Fibroblast of skin of scalp (primary cell): ENCODE measurements at places on chromosomes 7 and 10.

- no peak for DNase-seq
Observed at GRCh38 chr7:117088623-117089194, 135.4 kb downstream of the ST7 start.

DNA sequence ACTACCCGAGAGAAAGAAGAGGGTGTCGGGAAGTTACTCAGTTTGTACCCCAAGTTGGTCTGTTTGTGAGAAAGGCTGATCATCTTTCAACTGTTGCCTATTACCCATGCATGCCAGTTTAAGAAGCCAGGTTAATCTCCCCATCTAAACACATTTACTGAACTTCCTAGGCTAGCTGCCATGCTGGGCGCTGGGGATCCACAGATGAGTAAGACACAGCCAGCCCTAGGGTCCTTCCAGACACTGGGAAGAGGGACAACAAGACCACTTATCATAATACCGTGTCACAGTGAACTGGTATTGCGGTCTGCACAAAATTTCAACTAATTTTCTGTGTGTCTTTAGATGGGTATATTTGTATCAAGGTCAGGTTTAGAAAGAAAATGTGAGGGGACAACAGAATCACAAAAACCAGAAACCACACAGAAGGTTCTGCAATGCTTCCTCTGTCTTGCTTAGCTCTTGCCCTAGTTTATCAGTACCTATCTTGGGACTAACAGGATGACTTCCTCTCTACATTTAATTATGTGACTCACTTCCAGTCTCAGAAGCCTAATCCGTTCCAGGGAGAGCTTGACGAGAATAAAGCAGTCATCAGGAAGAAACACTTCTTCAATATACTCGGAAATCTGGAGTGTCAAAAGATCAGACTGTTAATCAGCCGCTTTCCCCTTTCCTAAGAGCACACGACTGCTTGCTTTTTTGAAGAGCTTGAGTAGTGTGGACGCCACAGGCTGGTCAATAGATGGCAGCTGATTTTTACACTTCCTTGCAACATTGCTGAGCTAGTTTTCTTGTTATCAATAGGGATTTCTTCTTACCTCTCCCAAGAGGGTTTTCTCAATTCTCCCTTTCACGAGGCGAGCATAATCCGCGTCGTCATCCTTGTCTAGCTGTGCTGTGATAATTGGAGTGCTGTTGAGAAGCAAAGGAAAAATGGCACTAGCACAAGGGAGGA is 45.7 kb downstream of the POLR3A start:
- DNase-seq = peak; percentile 10

- DNase-seq = no peak
Observed at GRCh38 chr10:74525885-74526284, 300.5 kb upstream of the KAT6B start.

- DNase-seq = no peak
Observed at GRCh38 chr7:43353902-43354301, 229.0 kb upstream of the STK17A start.

- no peak for DNase-seq
Observed at GRCh38 chr7:96526496-96526895, 183.2 kb downstream of the SEM1 start.

DNA sequence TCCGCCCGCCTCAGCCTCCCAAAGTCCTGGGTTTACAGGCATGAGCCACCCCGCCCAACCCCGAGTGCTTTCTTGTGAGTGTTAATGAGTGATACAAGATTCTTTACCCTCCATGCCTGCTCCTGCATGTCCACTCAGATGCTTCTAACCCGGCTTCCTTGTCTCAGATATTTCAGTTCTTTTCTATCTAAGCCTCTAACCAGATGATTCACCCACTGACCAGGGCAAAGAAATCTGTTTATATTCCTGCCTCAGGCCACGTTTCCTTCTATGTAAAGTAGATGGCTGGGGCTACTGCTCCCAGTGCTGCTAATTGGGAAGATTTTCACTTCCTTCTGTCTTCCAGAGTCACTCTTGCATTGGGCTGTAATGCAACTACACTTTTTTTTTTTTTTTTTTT is 395.1 kb upstream of the ANKRD30A start:
- no peak for DNase-seq

DNA sequence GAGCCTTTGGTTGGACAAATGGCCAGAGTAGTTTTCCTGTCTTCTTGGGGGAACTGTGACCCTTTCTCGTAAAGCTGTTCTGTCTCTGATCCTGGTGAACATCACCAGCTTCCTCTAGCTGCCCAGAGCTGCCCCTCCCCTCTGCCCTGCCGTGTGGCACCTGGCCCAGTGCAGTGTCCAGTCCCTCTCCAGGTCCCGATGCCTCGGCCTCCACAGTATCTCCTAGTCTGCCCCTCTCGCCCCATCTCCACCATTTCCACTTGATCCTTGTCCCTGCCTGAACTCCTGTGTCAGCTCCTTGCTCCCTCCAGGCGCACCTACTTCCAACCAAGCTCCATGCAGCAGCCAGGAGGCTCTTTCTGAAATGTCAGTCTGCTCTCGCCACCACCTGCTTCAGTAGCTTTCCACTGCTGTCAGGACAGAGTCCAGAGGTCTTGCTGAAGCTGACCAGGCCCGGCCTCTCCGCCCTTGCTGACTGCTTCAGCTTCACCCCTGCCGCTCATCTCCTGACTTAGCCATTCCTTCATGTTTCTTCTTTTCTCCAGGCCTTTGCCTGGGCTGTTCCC is 133.6 kb downstream of the GRK5 start:
- no peak for DNase-seq

DNA sequence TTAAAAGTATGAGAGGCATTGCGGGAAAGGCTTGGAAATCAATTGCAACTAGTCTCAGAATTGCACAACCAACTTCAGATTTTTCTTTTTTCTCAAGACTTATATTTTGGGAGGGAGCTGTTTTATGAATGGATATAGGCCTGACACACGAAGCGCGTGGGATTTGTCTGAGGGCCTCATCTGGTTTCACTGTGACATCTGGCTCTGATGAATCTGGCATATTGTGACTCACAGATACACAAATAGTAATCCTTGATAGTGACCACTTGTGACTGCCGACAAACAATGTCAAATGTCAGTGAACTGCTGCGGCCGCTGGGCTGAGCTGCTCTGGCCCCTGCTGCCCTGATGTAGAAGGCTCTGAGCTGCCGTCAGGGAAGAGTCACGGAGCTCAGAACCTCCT is 655.1 kb downstream of the INHBA start:
- peak; percentile 86 for DNase-seq

- no peak for DNase-seq
Observed at GRCh38 chr10:102312683-102313082, 67.4 kb downstream of the GBF1 start.

DNA sequence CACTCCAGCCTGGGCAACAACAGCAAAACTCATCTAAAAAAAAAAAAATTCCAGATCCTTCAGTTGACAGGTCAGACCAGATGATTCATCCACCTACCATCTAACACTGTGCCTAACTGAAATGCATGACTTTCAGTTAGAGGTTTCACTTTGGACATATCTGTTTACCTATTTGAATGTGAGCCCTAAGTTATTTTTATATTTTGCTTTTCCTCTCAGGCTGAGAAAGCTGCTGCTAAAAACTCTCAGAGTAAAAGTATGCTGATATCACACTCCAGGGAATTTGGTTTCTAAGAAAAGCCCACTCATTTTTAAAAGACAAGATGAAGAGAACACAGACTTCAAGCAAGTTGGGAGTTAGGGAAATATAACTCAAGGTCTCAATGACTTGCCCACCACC is 126.0 kb downstream of the SGMS1 start:
- peak; percentile 71 for DNase-seq

- DNase-seq = no peak
Observed at GRCh38 chr7:134504660-134505164, 22.7 kb upstream of the AKR1B10 start.

- no peak for DNase-seq
Observed at GRCh38 chr10:56496186-56496486, 135.1 kb upstream of the ZWINT start.

DNA sequence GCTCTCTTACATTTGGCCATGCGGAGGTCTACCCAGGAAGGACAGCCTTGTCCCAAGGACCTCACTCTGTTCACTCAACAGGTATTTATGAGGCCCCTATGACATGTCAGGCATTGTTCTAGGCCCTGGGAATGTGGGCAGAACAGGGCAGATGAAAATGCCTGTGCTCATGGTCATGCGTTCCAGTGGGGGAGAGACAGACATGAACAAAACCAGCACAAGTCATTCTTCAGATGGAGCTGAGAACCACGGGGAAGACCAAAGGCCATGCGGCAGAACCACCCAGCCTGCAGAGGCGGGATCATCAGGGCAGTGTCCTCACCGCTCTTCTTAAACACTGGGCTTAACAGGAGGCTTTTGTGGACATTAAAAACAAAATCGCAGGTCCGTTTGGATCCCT is 636.1 kb downstream of the SDK1 start:
- no peak for DNase-seq

- no peak for DNase-seq
Observed at GRCh38 chr10:96507044-96507443, 6.7 kb downstream of the TLL2 start.

- DNase-seq = no peak
Observed at GRCh38 chr7:121832347-121832746, 40.6 kb upstream of the PTPRZ1 start.

DNA sequence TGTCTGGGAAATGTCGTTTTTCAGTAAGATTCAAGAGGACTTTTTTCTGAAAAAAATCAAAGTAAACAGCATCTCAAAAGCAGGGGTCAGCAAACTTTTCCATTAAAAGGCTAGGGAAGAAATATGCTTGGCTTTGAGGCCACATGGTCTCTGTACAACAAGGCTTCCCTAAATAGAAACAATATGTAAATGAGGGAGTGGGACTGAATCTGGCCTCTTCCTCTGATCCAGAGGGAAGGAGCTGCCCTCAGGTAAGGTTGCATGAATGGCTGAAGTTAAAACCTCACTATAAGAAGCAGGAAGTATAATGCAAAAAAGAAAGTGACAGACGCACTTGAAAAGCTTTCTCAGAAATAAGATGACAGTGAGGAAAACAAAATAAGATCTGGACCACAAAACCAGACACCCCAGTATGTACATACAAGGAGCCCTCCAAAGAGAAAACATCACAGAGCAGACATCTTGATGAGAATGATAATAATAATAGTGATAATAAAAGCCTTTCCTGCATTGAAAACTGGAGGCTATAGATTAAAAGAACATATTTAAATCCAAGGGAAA is 115.2 kb downstream of the PLXNA4 start:
- DNase-seq = no peak

DNA sequence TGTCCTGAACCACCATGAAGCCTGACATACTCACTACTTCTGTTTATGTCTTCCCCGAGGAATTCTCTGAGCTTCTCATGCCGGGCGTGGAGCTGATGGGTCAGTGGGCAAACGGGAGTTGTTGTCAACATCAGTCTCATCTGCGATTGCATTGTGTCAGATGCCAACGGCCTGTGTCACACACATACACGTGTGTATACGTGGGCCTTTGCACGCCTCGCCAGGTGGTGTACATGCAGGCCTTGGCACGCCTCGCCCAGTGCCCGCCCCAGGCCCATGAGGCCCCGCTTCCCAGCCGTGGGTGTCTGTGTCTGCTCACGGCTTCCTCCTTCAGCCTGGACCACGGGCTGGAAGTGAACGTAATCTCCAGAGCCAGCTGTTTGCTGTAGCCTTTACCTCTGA is 7.5 kb upstream of the CSGALNACT2 start:
- DNase-seq = no peak

DNA sequence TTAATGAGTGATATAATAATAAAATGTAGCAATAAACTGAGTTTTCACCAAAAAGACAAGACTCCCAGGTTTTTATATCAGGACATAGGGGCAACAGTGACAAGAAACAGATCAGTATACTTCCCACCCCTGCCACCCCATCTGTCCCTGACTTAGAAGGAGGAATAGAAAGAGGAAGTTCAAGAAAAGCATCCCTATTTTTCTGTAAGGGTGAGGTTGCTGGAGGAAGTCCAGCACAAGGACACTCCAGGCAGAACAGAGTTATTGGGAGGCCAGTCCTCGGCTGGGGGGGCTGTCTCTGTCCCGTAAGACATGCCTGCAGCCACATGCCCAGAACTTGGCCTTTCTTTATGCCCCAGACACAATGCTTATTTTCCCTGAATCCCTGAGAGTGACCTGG is 16.5 kb upstream of the TLX1 start:
- no peak for DNase-seq

DNA sequence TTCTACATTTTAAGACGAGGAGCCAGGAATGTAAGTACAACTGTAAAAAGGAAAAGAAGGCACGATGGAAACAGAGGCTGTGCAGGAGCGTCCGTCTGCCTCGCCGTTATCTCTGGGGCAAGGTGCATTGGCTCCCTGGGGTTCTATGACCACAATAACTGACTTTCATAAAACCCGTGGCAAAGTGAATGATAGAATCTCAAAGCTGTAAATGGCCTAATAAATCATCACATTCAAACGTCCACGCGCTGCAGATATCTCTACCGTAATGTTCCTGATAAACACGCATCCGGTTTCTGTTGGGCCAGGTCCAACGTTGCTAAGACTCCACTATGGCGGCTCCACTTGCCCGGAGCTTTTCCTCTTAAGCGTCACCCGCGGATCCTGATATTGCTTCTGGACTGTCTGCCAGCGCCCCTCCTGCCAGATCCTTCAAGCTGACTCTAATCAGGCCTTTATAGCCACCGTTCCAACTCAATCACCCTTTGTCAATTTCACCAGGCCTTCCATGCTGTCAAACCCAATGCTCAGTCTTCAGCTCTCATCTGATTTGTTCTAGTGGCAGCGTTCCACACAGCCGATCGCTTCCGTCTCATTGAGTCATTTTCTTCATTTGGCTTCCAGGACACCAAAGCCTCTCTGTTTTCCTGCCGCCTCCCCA is 265.6 kb upstream of the FOXK1 start:
- DNase-seq = peak; percentile 10

DNA sequence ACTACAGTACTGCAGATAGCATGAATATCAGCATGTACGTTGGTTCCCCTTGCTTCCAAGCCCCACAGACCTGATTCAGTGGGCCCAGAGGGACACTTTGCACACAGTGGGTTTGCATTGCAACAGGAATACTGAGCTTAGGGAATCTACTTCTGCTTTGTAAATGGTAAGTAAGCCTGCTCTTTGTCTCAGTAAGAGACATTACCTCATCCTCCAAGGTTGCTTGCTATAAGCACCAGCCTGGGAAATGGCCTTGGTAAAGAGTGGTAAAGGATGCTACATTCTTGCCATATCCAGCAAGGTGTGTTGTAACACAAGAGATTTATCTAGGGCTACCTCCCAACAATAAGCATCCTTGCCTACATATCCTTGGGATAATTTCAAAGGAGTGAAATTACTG is 730.5 kb downstream of the INHBA start:
- no peak for DNase-seq

- DNase-seq = no peak
Observed at GRCh38 chr10:62374862-62375710, 917 bp downstream of the ZNF365 start.

- no peak for DNase-seq
Observed at GRCh38 chr10:91545838-91546237, 87.0 kb downstream of the PPP1R3C start.
